HFFc6 (cell line): ENCODE measurements at places on chromosomes 3 and 15. TPM values are rescaled to one million over a fixed set of nuclear protein-coding genes. Genes with fewer than 3 reads are reported as not detected.

DNA sequence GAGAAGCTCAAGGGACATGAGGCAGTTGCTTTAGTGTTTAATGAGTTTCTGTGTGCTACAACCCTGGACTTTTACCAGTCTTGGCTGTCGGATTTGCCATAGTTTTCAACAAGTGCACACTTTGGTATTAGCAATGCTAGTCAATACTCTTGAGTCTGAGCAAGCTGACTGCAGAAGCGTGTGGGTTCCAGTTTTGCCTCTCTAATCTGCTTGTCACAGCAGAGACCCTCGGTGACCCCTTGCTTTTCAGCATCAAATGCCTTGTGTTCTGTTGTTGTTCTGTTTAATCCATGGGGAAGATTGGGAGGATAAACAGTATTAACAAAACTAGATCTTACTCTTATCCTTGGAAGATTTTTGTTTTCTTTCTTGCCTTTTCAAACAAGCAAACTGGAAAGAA, 194.3 kb upstream of the CHRM5 start:
- H3K4me3 ChIP-seq, result no peak overlapping the region
- no peak overlapping the region for H3K27ac ChIP-seq
- DNase-seq, result no peak
- H3K4me1 ChIP-seq, result no peaks in the 10 kb centered on the region

DNA sequence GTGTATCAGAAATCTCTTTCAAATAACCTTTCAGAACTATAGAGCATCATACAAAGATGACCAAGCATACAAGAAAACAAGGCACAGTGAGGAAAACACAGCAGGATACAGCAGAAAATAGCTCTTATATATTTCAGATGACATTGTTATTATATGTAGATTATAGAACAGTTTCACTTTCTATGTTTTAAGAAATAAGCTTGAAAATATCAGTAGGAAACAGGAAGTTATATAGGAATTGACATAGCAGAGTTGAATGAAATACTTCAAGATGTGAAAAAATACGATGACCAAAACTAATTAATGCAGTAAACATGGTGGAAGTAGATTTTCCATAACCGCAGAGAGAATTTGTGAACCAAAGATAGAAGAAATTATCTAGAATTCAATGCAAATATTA, 75.2 kb downstream of the LYSMD4 start:
- no peaks in the 10 kb centered on the region for H3K4me1 ChIP-seq
- peaks cover 14% of the 10 kb centered on the region; the same call in 1 of the 2 replicates for H3K36me3 ChIP-seq
- no peak overlapping the region for H3K4me3 ChIP-seq
- no peak overlapping the region for H3K27ac ChIP-seq
- H3K27me3 ChIP-seq, result no peaks in the 10 kb centered on the region

- peaks cover 4% of the 10 kb centered on the region; the same call in 1 of the 2 replicates for H3K27me3 ChIP-seq
Observed at GRCh38 chr3:188791311-188791710, 380.5 kb upstream of the TPRG1 start.

Gene KY
- 0.16 TPM in 1 of 3 replicates, not detected in the others for total RNA-seq

Gene CYP1A2
- total RNA-seq, result not detected in 2 replicates

Gene IL12A
- 2.1 to 3.4 TPM (median 2.2 TPM) in 3 replicates for total RNA-seq

DNA sequence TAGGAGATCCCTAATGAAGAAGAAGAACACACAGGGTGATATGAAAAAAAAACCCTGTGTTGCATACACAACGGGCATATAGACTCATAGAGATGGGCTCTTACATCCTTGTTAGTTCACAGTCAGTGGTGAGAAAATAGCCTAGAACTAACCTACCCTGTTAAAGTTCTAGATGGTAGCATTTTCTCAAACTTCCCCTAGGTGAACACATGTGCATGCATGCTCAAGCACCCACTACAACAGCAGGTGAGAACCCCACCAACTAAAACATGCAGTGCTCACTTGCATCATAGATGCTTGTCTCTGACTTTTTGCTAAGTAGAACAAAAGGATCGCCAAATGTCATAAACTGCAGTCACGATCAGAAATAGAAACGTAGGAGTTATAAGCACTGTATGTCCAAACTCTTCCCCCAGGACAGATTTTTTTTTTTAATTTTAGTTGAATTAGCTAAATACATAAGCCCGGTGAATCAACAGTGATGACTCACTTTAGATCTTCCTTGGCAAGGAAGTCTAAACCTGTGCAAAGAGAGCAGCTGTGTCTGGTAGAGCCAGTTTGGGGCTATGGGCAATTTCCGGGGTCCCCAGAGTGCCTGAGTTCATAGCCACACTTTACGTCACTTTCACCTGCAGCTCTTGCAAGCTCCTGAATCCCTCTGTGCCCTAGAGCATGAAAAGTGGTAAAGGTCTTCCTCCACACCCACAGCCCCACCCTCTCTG, 96.2 kb upstream of the SEMA6D start:
- H3K36me3 ChIP-seq, result no peaks in the 10 kb centered on the region
- no peaks in the 10 kb centered on the region for H3K4me1 ChIP-seq
- H3K4me3 ChIP-seq, result no peak overlapping the region
- peaks cover 3% of the 10 kb centered on the region for H3K27me3 ChIP-seq
- DNase-seq, result no peak
- no peak overlapping the region for H3K27ac ChIP-seq
